SK-N-MC (cell line): ENCODE measurements at places on chromosomes 2 and 18.

- no peak for DNase-seq
Observed at GRCh38 chr2:29278966-29279365, 163.8 kb downstream of the CLIP4 start.

GRCh38 chr2:72576459-72576858 lies 249.4 kb downstream of the EXOC6B start:
- DNase-seq: peak; percentile 64

DNA sequence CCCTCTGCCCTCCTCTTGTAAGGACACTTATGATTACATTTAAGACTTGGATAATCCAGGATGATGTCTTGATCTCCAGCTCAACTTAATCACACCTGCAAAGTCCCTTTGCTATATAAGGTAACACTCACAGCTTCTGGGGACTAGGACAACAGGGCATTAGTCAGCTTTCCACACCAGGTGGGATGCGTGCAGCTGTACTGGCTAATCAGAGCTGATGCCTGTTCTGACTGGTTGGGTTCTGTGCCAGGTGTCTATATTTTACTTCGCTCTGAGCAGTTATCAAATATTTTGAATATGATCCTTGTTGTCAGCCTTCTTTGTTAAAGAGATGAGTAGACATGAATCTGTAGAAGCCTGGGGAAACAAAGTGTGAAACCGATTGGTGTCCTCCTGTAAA lies 115.5 kb upstream of the ATP8B1 start:
- no peak for DNase-seq

- no peak for DNase-seq
Observed at GRCh38 chr2:43541165-43541564, 54.7 kb downstream of the THADA start.

DNA sequence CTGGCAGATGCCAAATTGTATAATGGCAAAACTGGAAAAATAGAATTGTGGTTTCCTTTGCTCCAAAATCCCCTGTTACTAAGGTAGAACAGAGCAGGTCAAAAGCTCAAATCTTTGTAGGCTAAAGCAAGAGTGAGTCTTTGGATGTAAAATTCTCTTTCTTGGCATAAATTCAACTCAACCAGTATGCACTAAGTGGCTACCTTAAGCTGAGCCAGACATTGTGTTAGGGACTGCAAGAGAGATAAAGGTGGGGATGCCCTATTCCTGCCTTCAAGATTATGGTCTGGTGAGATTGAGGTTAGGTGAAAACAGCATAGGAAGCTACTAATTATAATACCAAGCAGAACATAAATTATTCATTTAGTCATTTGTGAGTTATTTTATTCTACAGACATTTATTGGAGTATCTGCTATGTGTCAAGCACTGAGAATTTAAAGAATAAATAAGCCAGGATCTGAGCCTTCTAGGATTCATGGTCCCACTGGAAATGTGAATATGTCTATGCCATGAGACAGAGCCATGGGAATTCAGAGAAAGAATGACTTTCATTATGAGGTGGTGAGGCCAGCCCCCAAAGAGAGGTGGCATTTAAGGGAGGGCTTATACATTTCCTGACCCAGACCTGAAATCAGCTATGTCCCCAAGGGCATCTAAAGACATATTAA lies 198.0 kb upstream of the NCKAP5 start:
- no peak for DNase-seq

DNA sequence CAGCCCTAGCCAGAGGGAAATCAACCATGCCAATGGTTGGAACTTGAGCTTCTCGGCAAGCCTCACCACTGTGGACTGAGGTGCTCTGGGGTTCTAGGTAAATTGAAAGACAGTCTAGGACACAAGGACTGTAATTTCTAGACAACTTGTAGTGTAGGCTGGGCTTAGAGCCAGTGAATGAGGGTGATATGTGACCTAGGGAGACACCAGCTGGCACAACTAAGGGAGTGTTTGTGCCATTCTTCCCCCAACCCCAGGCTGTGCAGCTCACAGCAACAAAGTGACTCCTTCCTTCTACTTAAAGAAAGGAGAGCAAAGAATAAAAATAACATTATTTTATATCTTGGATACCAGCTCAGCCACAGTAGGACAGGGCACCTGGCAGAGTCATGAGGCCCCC lies 1690.7 kb upstream of the TMEFF2 start:
- DNase-seq: no peak

DNA sequence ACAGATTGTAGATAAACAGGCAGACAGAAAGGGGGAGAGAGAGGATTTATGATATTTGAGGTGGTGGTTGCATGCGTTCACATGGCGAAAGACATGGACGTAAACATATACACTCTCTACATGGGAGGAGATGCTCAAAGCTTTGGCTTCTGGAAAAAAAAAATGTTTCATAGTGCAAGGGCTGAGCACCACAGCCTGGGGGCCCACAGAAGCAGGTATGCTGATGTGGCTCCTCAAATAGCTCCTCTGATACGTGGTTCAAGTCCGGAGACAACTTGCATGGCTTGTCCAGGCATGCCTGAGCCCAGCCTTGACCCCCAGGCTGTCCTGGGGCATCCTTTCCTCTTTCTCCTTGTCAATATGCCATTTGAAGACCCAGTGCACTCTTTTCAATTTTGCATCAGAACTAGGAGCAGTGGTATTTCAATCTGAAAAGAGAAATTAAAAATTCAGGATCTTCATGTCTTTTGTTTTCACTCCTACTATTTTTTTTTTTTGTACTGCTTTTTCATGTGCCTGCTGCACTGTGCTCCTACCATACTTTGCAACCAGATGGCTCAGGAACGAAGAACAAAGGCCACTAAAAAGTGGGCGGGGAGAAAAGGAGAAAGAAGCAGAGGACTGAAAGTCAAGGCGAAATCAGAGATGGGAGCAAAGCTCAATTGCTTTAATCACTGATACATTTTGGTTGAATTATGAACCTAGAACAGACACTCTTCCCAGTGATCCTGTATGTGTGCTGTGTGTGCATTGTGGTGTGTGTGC lies 495.7 kb upstream of the TCF4 start:
- no peak for DNase-seq

- no peak for DNase-seq
Observed at GRCh38 chr18:9661564-9661963, 46.5 kb upstream of the RAB31 start.

DNA sequence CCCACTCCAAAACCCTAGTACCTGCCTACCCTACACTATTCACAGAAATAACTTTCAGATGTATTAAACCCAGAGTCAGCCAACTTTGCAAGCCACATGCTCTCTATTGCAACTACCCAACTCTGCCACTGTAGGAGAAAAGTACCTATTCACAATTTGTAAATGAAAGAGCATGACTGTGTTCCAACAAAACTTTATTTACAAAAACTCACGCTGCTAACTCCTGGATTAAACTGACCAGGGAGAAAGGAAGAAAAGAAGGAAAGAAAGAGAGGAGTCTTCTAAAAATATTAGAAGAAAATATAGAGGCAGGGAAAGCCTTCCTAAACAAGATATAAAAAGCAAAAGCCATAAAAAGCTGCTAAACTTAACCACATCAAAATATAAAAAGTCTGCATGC lies 24.6 kb downstream of the SLC1A4 start:
- DNase-seq: no peak

GRCh38 chr2:1183300-1183699 lies 230.0 kb upstream of the TPO start:
- DNase-seq: no peak

DNA sequence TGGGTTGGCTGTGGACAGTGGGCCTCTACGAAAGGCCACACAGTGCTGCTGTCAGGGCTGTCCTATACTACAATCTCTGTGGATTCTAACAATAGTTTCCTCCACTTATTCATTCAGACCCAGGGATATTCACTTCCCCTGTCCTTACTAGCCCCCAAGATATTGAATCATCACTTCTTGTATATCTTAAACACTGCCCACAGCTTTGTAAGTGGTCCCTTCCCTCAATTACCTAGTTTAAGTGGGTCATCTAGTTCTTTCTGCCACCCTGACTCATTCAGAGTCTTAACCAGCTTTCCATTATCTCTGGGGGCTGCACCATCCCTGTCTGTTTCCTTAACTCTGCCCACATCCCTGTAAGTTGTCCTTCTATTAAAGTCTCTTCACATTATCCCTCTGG lies 69.2 kb downstream of the CD28 start:
- DNase-seq: no peak

DNA sequence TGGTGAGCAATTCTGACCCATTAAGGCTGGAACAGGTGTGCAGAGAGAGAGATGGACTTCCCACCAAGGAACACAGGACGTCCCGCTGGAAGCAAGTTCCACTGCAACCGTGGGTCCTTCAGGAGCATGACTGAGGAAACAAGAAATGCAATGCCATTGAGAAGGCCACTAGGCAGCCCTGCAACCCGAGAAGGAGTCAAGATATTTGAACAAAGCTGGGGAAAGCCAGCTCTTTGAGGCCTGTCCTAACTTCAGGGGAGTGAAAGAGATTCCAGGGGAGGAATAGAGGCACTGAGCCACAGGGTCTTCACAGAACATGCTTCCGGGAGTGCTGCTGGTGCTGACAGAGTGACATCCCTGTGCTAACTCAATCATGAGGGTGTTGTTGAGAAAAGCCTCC lies 153.8 kb upstream of the ZNF236 start:
- DNase-seq: no peak

- DNase-seq: no peak
Observed at GRCh38 chr2:121288454-121289231, 3.6 kb upstream of the TFCP2L1 start.

DNA sequence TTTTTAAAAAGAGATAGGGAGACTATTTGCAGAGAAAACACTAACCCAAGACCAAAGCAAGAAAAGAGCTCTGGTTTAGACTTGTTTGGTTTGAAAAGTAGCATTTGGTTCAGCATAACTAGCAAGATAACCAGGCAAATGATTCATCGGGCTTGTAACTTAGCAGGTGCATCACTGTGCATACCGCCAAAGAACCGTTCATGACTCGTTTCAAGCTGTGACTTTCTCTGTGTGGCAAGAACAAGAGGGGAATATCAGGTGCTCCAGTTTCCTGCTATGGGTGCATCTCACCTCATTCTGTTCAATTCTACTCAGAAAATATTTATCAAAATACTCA lies 244.9 kb downstream of the ETAA1 start:
- no peak for DNase-seq

DNA sequence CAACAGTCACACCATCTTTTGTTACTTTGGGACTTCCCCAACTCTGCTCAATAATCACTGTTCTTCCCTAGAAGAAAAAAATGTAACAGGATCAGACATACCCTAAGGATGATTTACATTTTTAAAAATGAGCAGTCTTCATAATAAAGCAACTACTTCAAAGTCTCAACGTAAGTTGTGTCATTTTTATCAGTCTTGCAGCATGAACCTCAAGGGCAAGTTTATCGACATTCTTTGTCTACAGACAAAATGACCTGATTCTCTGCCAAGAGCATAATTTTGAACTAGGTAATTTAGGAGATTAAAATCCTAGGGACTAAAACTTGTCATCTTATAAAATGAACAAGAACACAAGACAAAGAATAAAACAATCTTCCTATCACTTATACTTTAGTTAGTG lies 2.3 kb downstream of the HSPD1 start:
- no peak for DNase-seq

DNA sequence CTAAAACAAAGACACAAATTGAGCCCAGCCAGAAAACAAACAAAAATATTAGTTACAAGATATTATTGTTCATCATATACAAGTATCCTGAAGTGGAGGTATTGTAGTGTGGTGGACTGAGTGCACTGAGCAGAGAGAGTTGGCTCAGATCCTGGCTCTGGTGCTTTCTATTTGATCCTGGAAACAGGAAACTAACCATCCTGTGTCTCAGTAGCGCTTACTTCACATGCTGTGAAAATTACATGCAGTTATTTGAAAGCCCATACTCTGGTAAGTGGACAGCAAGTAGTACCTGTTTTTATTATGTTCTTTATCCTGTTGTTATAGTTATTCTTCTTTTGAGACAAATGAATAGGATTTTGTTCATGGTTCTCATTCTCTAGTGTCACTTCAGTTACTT lies 84.3 kb upstream of the CRIM1 start:
- DNase-seq: no peak

- DNase-seq: no peak
Observed at GRCh38 chr2:21183306-21183705, 59.5 kb downstream of the TDRD15 start.

GRCh38 chr2:33425586-33426031 lies 50.8 kb upstream of the RASGRP3 start:
- DNase-seq: no peak

GRCh38 chr2:169184074-169184473 lies 114.7 kb downstream of the DHRS9 start:
- no peak for DNase-seq

GRCh38 chr18:32261003-32261402 lies 71.2 kb downstream of the MEP1B start:
- no peak for DNase-seq

DNA sequence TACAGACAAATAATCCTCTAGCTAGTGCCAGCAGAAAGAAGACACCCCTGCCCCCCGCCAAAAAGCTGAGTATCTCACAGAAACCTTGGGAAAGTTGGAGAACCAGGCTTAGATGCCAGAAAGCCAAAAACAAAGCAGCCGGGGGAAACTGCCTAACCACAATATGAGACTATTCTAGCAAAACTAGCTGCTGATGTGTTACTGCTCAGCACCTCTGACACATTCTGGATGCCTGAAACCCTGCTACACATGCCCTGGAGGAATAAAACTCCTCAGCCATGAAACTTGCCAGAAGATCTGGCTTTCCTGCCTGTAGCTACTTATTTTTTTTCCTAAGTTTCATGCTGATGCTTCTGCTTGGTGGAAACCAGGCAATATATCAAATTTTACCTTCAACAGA lies 122.7 kb upstream of the GCFC2 start:
- peak; percentile 39 for DNase-seq

- no peak for DNase-seq
Observed at GRCh38 chr18:58967751-58968254, 103.1 kb downstream of the ZNF532 start.

GRCh38 chr2:68365087-68365486 lies at the start of gene PLEK:
PLEK (plus strand) TSS chr2:68365282; CDS start chr2:68365352, 70 bp downstream.
- no peak for DNase-seq

GRCh38 chr2:54626884-54627283 lies 96.6 kb upstream of the EML6 start:
- DNase-seq: no peak

GRCh38 chr2:152676461-152676860 lies 40.8 kb downstream of the PRPF40A start:
- no peak for DNase-seq

DNA sequence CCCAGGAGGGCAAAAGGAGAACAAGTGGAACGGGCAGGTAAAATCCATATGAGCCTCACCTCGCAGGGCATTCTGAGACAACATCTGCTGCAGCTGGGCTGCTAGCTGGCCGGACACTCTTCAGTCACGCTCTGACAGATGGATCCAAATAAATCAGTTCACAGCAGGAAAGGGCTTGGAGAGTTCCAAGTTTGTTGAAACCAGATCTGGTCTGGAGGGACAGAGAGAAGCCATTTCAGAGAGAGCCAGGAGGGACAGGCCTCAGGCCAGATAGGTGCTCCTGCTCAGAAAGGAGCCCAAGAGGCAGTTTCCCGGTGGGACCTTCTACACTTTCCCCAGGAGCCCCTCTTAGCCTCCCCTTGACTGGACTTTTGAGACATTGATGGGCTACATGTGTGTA lies 28.2 kb upstream of the TNP1 start:
- DNase-seq: no peak
